ENCODE measurements at places on chromosomes 2 and 18. TPM values are rescaled to one million over a fixed set of nuclear protein-coding genes. Genes with fewer than 3 reads are reported as not detected.

DNA sequence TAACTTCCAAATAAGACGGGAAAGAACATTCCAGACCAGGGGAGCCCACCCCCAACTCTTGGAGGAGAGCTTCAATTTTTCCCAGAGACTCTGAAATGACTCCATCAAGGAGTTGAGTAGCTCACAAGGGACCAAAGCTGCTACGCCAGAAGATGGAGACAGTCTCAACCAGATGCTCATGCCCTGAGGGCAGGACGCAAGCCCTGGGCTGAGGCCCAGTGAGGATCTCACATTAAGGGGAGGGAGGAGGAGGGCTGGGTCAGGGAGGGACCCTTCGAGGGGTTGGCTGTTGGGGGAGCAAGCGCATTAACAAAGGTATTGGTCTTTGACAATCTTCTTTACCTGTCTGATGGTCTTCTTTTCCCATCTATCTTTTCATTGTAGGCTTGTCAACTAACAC, 141.3 kb upstream of the SLC1A4 start:
- no peak for DNase-seq

- no peak for DNase-seq
Measured at GRCh38 chr2:121570667-121571055, 40.0 kb downstream of the RNU4ATAC start.

DNA sequence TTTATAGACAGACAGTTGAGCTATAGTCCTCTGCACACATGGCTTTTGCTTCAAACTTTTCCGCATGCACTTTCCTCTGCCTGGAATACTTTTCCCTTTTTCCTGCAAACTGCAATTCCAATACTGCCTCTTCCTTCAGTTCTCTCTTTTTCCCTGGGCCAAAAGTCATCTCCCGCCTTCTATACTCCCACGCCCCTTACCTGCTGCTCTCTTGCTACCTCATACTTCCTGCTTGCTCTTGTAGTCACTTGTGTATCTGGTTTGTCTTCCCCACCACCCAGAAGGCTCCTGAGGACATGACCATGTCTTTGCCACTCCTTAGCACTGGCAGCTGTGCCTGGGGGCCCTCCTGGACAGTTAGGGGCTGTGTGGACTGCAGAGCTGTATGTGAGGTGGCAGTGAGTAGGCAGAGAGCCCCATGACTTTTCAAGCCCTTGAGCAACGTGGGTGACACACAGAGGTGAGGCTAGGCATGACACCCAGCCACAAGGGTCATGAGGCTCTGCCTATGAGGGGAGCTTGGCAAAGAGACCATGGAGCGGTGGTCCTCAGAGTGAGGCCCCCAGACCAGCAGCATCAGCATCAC, 23.2 kb downstream of the SPEG start:
- DNase-seq, result no peak

The TET3 gene
- 28.7 TPM for total RNA-seq

GRCh38 chr18:46141199-46141598, 37.0 kb downstream of the HAUS1 start:
- no peak for DNase-seq

The CHRND gene
- total RNA-seq, result not detected

GRCh38 chr2:1676913-1677820, 67.1 kb downstream of the PXDN start:
- DNase-seq, result no peak

The ADD2 gene
- total RNA-seq, result 2.1 TPM

DNA sequence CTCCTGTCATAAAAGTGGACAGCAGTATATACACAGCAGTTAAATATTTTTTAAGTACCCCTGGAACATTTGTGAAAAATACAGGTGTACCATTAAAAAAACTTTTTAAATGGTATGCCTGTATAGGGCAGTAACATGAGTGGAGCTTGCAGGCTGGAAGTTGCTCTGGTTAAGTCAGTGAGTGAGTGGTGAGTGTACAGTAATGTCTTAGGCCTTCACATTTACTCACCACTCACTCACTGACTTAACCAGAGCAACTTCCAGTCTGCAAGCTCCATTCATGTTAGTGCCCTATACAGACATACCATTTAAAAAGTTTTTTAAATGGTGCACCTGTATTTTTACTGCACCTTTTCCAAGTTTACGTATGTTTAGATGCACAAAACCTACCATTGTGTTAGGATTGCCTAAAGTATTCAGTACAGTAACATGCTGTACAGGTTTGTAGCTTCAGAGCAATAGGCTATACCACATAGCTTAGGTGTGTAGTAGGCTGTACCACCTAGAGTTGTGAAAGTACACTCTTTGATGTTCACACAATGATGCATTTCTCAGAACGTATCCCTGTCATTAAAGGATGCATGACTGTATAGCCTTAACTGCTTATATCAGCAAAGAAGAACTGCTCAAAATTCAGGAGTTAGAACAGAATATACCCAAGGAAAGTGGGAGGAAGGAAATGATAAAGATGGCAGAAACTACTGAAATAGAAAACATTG, 112.6 kb downstream of the EHBP1 start:
- DNase-seq, result no peak

The NETO1 gene
- total RNA-seq, result 2.6 TPM

DNA sequence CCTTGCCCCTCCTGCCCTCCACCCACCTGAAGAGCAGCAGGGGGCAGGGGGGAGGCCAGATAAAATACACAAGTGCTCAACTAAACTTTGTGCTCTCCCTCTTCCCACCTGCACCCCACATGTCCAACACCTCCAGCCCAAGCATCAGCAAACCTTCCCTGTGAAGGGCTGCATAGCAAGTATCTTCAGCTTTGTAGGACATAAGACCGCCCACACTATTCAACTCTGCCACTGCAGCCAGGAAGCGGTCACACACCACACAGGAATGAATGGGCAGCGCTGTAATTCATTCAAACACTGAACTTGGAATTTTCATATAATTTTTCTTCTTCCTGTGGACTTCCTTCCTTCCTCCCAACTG, 27.5 kb downstream of the TFCP2L1 start:
- DNase-seq, result no peak

DNA sequence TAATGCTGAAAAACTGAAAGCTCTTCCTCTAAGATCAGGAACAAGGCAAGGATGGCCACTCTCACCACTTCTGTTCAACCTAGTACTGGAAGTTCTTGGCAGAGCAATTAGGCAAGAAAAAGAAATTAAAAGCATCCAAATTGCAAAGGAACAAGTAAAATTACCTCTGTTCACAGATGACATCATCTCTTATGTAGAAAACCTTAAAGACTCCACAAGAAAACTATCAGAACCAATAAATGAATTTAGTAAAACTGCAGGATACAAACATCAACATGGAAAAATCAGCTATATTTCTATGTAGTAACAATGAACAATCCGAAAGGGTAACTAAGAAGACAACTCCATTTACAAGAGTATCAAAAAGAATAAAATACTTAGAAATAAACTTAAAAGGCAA, 112.2 kb downstream of the CHN1 start:
- DNase-seq, result no peak

- DNase-seq, result peak; percentile 70
Measured at GRCh38 chr18:76953583-76954233, 131.4 kb downstream of the ZNF236 start.

- no peak for DNase-seq
Measured at GRCh38 chr2:18065249-18065648, 186.8 kb downstream of the KCNS3 start.
